ENCODE measurements at places on chromosomes 2 and 18.

- no peak for DNase-seq
Measured at GRCh38 chr2:14872779-14873325, 240.3 kb downstream of the LRATD1 start.

- DNase-seq: no peak
Measured at GRCh38 chr2:110166266-110166665, 38.5 kb downstream of the NPHP1 start.

- DNase-seq: no peak
Measured at GRCh38 chr18:67694787-67695186, 178.3 kb upstream of the DSEL start.

- DNase-seq: no peak
Measured at GRCh38 chr2:30628341-30628740, 178.9 kb downstream of the CAPN13 start.

DNA sequence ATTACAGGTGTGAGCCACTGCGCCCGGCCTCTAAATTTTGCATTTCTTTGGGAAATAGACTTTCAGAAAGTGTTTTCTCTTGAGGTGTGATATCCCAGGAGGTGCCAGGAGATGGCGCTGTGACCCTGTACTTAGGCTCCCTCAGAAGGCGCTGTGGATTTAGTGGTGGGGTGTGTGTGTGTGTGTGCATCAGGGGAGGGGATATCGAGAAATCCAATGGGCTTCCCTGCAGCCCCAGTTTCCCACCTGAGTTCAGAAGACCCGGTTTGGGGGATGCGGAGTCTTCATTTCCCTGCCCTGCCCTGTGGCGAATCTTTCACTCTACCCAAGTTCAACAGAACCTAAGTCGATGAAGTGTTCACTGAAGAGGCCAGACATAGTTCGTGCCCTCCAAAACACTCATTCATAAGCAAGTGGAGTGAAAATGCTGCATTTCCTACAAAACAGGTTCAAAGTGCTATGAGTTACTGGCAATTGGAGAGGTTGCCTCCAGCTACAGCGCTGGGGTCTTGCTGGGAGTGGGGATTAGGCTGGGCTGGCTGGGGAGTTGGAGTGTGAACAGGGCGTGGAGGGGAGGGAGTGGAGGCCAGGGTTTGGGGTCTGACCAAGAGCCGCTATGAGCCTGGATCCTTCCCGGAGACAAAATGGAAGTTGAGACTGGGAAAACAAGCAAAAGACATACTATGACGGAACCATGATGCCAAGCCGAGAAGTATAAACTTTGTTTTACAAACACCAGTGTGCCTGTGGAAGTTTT lies 6.5 kb upstream of the WNT6 start:
- DNase-seq: no peak

DNA sequence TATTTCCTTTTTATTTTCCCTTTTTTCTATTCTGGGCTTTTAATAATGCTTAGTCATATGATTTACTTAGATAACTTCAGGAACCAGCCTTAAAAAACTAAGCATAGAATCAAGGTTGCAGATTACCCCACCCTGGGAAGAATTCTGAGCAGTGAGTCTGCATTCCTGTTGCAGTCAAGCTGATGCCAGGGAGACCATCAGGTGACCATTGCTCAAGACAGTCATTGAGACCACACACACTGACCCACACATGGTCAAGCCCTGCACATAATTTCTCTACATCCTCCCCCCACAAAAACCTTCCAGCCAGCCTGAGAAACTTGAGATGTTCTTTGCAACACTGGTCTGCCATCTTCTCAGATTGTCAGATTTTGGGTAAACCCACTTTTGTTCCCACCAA lies 83.9 kb downstream of the SH3YL1 start:
- DNase-seq: no peak

GRCh38 chr18:3624935-3625741 lies 175.2 kb downstream of the TGIF1 start:
- DNase-seq: no peak

DNA sequence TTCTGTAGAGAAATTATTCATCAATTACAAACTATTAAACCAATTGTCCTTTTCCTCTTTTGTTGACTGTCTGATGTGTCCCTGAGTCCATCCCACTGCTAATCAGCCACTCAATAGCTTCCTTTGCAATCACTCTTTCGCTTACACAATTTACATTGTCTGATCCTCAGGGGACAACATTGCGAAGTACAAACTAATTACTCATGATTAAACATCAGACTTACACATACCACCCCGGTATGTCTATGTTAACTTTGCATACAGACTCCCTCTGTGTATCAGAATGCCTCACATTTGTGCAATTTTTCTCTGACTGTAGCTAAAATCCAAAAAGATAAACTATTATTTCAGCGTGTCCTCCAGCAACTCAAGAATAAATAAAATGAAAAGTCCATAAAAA lies 264.4 kb upstream of the REV1 start:
- no peak for DNase-seq

GRCh38 chr2:70948337-70949003 lies 12.8 kb downstream of the ATP6V1B1 start:
- DNase-seq: peak; percentile 61

DNA sequence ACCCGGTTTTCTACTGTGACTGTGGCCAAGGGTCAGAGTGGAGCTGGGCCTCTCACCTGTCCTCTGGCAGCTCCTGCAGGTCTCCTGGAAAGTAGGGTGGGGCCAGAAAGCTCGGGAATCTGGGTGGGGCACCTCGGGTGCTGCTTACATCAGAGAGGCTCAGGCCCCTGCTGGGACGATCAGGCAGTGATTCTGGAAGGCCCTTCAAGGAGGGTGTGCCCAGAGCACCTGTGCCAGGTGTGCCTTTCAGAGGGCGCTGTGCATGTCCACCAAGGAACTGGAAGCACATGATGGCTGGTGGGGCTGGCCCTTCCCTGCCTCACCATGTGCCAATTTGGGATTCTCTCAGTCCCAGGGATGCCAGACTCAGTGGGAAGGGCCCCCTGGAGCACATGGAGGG lies 44.0 kb downstream of the ATP6V1C2 start:
- DNase-seq: no peak

- peak; percentile 69 for DNase-seq
Measured at GRCh38 chr2:121284463-121285449, at the start of gene TFCP2L1. Gene TFCP2L1 (minus strand): TSS chr2:121285202. CDS start chr2:121285109, 93 bp downstream.
